Karpas-422 (cell line): ENCODE measurements at places on chromosomes 7 and 10. TPM values are rescaled to one million over a fixed set of nuclear protein-coding genes. Genes with fewer than 3 reads are reported as not detected.

DNA sequence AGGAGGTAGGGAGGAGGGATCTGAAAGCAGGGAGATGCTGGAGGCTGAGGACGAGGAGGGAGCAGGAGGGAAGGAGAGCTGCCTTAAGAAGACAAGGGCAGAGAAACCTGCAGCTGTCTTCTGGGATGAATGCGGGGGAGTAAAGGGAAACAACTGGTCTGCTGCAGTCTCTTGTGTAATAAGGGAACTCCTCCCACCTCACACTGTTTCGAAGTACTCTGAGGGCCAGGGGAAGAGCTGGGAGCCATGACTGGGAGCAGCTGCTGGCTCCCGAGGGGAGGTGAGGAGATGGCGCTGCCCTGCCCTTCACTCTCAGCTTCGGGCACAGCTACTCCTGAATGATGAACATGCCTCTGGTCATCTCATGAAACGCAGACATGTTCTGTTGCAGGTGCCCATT is 65.1 kb downstream of the CLEC2L start:
- DNase-seq, result no peak

GRCh38 chr10:103942866-103943265 is 24.1 kb upstream of the SLK start:
- DNase-seq, result no peak

The RBM20 gene
- total RNA-seq, result not detected in 2 replicates

- DNase-seq, result no peak
Observed at GRCh38 chr7:48274662-48275061, 103.4 kb downstream of the ABCA13 start.

The SUN3 gene
- not detected in 2 replicates for total RNA-seq

GRCh38 chr7:112622159-112622715 is 141.4 kb downstream of the LSMEM1 start:
- no peak for DNase-seq

The ACSM6 gene
- not detected in 2 replicates for total RNA-seq

DNA sequence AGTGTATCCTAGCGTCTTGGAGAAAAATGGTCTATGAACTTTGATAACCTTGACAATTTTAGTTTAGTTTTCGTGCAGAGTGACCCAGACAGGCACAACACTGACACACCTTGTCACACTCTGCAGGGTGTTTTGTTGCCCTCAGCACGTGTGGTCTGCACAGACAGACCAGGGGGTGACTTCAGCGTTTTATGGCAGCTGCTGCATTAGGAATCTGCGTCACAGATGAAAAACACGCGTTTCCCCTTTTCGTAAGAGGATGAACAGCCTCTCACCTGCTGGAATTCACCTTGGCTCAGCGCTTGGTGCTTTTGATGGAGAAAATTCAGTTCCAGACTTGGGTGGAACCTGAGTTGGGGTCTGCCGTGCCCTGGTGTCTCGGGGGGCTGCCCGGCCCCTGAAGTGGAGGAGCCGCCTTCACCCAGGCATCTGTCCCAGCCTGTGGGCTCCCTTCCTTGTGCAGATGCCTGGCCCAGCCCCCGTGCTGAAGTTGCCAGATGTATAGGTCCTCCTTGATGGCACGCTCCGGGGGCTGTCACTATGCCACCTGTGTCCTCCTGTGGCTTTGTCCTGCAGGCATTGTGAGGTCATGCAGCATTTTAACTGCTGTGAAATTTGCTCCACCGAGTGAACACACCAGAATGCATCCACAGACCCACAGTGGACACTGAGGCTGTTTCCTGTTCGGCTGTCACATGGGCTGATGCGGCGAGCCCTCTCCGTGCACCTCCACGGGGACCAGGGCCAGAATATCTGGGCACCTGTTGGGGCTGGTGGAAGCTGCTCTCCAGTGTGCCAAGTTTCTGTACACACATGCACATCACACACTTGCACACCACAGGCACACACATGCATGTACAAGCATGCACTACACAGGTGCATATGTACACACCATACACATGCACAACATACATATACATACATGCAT is 18.3 kb downstream of the INPP5A start:
- DNase-seq, result peak; percentile 79
